ENCODE measurements at places on chromosomes 12 and 14.

DNA sequence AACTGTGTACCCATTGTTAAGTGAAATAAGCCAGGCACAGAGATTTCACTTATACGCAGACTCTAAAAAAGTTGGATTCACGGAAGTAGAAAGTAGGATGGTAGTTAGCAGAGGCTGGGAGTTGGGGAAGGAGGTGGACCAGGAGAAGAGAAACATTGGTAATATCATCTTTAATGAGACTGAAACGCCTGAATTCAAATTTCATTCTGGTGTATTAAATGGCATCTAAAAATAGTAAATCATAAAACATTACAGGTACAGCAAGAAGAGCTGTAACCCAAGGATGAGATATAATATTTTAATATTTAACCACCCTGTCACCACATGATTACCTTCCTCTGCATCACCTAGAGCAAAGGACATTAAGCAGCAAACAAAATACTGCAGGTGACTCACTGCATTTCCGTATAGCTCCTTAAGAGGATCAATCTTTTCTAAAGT lies 99.4 kb downstream of the EPS8 start:
- DNase-seq: no peak

- DNase-seq: no peak
Measured at GRCh38 chr12:50859621-50860310, 17.0 kb downstream of the TMPRSS12 start.

DNA sequence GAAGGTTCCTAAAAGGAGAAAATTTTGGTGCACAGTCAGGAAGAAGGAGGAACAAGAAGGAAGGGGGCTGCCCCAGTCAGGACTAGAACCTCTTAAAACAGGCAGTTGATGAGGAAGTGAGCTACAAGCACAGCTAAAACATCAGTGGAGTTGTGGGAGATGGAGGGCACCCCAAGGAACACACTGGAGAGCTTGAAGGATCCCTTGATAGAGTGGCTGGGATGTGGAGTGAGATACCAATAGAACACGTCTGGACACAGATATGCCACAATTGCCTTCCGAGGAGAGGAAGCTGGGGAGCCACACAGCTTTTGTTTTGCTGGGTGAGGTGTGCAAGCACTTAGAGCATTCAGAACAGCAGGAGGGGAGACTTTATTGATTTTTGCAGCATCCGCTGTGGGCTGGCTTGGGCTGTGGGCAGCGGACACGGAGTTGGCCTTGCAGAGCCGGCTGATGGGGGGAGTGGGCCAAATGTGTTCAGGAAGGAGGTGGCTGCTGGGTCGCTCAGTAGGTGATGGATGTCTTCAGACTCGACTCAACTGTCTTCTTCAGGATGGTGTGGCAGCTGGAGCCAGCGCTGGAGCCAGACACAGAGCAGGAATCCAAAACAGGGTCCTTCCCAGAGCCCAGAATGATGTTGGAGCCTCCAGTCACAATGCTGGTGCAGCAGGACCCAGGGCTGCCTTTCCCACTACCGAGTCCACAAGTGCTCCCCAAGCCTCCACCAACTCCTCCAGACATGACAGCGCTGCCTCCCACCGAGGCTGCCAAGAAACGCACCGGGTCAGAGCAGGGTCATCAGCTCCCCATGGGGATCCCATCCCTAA lies 4.7 kb upstream of the KRT79 start:
- DNase-seq: no peak

- DNase-seq: no peak
Measured at GRCh38 chr12:96015672-96016071, 19.5 kb upstream of the HAL start.

DNA sequence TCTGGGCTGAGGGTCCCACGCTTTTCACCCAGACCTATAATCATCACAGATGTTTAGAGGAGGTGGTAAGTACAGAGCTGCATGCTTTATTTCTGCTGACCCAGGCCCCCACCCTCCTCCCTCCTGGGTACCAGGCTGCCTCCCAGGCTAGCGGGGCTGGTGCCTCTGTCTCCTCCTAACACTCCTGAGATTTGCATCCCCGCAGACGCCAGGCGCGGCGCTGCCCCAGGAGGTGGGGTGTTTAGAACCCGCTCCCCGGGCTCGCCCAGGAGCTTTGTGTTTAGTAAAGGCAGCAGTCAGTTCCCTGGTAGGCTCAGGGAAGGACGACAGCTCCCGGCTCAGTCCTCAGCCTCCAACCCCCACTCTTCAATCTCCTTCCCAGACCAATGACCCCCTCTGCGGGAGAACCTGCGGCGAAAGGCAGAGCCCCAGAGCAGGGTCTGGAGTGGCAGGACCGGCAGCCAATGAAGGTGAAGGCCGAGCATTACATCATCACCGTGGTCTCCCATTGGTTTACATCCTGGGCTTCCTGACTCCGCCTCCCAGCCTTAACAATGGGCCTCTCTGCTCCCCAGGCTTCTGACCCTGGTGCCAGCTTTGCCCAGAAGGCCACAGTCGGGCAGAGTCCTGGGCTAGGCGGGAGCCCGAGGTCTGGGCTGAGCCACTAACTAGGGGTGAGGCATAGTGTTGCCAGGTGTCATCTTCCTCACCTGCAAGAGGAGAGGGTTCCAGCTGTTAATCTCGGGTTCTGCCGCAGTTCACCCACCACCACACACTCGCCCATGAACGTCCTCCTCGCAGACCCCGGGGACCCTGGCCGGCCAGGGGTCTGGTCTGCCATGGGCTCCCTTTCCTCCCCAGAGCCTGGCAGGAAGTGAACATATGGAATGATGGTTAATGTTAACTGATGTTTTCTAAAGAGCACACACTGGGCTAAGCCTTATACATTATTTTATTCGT lies 57.5 kb downstream of the CALM1 start:
- DNase-seq: no peak

DNA sequence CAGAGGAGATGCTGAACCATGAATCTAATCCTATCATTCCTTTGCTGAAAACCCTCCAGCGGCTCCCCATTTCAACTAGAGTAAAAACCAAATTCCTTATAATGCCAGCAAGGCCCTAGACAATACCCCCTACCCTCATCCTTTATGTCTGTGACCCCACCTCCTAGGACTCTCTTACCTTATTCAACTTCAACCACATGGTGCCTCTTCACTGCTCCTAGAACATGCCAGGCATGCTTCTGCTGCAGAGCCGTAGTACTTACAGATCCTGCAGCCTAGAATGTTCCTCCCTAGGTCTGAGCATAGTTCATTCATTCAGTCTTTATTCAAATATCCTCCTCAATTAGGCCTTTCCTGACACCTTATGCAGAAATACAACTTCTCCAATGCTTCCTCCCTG lies 54.9 kb downstream of the DCAF5 start:
- DNase-seq: no peak

DNA sequence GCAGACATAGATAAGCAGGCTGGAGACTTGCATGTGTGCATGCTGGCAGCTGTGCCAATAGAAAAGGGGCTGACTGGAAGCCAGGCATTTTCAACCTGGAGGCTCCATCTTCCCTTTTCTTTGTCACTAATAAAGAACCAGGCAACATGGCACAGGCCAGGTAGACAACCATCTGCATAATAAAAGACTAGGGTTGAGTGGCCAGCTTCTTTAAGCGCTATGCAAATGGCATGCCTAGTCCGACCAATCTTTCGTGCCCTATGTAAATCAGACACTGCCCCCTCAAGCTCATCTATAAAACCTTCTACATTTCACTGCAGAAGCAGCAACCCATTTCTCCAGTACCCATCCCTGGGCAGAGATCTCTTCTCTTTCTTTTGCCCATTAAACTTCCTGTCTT lies 4.6 kb upstream of the KLRC1 start:
- DNase-seq: no peak

DNA sequence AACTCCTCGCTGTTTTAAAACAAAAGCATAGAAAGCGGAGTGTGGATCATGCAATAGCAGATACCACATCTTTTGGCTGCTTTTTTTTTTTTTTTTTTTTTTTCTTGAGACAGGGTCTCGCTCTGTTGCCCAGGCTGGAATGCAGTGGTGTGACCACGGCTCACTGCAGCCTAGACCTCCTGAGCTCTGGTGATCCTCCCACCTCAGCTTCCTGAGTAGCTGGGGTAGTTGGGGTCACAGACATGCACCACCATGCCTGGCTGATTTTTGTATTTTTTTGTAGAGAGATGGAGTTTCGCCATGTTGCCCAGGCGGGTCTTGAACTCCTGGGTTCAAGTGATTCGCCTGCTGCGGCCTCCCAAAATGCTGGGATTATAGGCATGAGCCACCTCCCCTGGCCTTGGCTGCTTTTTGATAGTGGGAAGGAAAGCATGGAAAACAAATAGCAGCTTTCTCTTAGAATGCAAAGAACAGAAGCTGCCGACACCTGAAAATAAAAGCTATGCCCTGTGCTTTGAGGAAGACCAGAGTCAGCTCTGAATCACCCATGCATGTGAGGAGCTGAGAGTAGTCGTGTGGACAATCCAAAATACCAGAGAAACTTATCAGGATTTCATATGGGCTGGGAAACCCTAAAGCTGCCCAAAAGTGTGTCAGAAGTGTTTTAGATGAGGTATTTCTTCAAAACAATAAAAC lies 3.6 kb upstream of the ELK3 start:
- DNase-seq: no peak

- no peak for DNase-seq
Measured at GRCh38 chr12:100348657-100349454, 8.0 kb upstream of the SLC17A8 start.

DNA sequence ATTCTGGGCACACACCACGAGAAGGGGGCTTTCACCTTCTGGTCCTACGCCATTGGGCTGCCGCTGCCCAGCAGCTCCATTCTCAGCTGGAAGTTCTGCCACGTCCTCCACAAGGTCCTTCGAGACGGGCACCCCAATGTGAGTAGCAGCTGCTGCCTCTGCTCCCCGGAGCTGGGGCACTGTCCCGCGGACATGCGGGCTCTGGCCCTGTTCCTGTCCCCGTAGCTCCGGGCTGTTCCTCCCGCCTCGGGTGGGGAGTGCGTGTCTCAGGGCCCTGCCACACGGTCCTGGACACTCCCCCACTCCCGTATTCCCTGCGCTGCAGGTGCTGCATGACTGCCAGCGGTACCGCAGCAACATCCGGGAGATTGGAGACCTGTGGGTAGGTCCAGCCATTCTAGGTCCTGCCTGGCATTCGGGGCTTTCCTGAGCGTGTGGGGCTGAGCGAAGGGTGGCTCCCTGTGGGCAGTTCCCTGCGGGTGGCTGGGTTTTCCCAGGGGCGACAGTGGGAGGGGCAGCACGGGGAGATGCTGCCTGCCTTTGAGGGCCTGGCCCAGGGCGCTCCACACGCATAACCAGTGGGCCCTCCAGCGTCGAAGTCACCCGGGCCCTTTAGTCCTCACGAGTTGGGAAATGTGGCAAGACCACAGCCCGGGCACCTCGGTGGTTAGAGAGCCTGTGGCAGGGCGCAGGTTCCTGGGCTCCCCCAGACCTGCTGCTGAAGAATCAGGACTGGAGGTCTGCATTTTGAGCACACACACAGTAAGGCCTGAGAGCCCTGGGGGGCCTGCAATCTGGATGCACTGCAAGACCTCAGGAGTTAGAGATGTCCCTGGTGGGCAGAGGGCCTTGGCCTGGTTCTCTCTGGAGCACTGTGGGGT lies 13.5 kb downstream of the HIP1R start:
- no peak for DNase-seq

GRCh38 chr12:100967189-100967588 lies 172.6 kb downstream of the ANO4 start:
- no peak for DNase-seq

- no peak for DNase-seq
Measured at GRCh38 chr14:102592763-102593060, 263 bp downstream of the RCOR1 start.

DNA sequence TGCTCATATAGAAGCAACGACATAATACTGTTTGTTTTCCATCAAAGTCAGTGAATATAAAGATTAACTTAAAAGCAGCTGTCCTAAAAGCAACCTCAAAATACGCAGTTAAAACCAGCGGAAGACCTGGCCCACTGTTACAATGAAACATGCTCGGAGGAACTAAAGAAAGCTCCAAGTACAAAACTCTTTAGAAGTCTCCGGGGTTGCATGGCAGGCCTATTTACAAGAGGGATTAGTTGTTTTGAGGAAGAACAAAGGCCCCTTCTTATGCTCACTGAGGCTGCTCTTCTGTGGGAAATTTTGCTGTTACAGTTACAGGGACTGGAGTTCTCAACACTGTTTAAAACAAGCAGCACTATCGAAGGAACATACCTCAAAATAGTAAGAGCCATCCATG lies 75.9 kb upstream of the C12orf71 start:
- DNase-seq: no peak

GRCh38 chr14:95052016-95052585 lies 105.2 kb downstream of the DICER1 start:
- no peak for DNase-seq

DNA sequence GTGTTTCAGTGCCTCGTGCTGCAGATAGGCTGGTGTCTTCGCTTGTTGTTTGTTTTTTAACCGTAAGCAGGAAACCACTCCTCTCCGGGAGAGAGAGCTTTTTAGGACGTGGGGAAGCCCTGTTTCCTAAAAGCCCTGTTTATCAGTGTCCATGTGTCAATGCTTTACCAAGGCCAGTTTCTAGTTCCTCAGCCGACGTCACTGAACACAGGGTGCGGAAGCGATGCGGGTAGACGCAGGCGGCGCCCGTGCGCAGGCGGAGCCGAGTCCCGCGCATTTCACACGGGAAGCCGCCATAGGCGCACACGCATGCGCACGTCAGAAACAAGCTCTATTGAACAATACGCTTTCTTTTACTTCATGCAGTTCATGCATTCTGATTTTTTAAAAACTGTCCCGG lies 79.8 kb downstream of the GLT1D1 start:
- no peak for DNase-seq

GRCh38 chr12:6605421-6606330 lies 1.5 kb downstream of the CHD4 start:
- peak; percentile 67 for DNase-seq

DNA sequence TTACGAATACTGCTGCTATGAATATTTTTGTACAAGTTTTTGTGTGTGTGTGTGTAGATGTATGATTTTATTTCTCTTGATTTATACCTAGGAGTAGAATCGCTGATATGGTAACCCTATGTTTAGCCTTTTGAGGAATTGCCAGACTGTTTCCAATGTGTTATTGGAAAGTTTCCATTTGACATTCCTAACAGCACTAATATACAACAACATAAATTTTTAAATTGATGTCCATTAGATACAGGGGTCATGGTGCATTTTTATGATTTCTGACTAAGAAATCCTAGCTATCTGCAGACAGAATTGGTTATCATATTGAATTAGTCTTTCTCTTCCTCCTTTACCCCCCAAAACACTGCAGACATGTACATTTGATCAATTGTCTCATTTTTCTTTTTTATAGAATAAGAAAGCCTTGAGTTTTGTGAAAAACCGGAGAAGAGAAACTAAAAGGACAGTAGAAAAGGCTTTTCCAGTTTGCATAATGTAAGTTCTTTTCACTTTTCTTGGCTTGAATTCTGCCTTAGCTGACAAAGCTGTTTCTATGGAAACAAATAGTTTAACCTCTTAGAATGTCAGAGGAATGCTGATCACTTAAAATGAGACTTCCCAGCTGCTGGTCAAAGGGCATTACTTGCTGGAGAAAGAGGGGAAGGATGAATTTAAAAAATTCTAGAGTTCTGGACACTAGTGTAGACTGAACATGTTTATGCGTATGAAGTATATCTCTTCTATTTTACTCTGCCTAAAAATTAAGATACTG lies 28.2 kb downstream of the PALS1 start:
- DNase-seq: no peak

Measured in activated CD8-positive, alpha-beta memory T cell treated with anti-CD3 and anti-CD28 coated beads, Interleukin-2, amount 10 ng/mL, durations not matched to agents 7 days and 5 days (primary cell).